Frontal cortex (tissue), 4 donors: ENCODE measurements at places on chromosomes 12 and 14. TPM values are rescaled to one million over a fixed set of nuclear protein-coding genes. Genes with fewer than 3 reads are reported as not detected.

DNA sequence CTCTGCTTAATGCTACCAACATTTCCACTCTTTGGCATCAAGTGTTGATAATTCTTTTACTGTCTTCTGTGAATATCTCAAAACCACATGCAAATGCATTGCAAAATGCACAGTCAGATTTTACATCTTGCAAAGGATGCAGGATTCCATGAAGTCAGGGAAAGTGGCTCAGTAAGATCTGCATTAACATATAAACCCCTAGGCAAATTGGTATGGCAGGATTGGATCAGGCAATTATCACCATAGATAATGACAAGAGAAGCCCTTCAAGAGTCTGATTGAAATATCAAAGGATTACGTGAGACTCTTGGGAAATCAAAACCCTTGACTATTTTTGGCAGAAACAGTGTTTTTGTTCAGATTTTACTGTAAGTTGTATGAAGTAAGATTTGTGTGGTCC, 71.0 kb downstream of the TMTC2 start:
- DNase-seq: no peak

DNA sequence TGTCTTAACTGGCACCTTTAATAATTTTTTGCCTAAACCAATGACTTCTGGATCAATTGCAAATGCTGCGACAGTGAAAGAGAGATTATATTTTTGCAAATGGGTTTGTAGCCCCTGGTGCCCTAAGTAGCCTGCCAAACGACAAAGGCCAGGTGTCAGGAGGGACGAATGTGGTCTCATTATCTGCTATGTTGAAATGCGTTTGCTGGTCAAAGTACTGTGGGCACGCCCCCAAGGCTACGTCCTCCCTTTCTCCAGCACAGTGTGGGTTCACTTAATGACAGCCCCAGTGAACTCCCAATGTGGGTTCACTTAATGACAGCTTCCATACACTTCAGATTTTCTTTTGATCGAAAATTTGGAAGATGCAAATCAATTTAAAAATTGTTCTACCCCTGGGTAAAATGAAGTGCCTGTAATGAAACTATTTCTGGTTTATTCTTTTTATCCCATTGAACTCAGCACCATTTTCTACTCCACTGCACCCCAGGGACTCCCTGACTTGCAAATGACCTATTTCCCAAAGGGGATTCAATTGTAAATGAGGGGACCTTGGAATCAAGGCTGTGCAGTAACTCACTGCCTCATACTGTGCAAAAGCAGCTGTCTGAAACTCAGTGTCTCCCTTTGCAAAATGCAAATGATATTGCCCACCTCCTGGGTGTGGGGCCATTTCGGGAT, 1.4 kb downstream of the SERPINA11 start:
- no peak for DNase-seq

- no peak for DNase-seq
These were observed 29.9 kb downstream of the SRRM4 start for GRCh38 chr12:119011231-119011630.

- no peak for DNase-seq
These were observed 21.0 kb downstream of the DLK1 start for GRCh38 chr14:100747736-100748135.

DNA sequence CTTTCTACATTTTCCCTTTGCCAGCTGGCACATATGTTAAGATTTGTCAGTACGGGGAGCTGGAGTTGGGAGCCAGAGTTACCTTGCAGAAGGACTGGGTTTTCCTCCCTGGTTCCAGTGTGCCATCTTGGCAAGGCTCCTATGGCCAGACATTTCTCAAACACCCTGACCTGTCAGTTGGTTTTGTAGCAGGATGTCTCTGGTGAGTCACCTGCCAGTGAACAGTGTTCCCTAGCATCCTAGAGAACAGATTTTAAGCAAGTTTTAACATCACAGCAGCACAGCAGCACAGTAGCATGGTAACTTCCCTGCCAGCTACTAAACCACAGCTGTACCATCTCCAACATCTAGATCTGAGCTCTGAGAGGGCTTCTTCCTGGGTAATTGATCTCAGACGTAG, 26.2 kb upstream of the KTN1 start:
- DNase-seq: no peak

DNA sequence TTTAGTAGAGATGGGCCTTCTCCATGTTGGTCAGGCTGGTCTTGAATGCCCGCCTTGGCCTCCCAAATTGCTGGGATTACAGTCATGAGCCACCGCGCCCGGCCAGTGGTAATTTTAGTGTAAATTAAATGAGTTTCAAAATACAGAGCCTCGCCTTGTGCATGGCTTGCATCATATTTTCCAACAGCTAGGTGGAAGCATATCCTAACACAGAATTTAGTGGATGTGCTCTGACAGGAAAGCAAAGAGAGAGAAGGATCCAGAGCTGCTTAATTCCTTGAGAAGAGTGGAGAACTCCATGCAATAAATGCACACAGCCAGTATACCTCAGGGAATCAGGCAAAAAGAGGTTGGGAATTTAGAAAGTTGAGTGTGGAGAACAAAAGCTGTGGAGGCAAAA, 2.5 kb downstream of the OR6C2 start:
- no peak for DNase-seq

DNA sequence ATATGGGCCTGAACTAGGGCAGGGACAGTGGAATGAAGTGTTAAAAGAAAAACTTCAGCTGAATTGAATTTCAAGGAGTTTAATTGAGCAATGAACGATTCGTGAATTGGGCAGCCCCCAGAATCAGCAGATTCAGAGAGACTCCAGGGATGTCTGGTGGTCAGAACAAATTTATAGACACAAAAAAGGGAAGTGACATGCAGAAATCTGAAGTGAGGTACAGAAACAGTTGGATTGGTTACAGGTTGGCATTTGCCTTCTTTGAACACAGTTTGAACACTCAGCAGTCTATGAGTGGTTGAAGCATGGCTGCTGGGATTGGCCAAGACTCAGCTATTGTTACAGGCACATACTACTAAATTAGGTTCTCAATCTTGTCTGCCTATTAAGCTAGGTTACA, 9.7 kb upstream of the TBPL2 start:
- no peak for DNase-seq

- no peak for DNase-seq
These were observed 215.4 kb upstream of the RTL1 start for GRCh38 chr14:101118746-101119591.

DNA sequence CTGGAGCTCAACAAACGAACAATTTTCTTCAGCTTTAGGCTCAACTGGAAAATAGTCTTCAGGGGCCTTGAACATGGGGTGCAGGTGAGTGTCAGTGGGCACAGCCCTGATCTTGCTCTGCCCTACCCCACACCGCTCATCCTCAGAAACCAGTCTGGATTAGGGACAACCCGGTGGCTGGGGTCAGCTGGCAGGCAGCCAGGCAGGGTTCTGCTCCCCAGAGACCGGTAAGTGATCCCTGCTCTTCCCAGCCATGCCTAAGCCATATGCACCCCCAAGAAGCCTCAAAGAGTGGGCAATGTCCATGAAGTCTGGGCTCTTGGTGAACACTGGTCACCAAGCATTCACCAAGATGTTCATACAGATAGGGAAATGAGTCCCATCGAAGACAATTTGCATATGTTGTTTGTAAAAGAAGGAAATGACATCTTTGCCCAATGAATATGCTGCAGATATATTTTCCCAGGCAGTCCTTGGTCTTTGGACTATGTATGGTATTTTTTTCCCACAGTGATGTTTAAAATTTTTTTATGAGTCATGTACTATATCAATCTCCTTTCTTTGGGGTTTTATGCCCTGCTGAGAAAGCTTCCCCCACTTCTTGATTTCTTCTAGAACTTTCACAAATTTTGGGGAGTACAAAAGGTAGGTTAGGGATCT, 63.9 kb upstream of the VASH1 start:
- no peak for DNase-seq

GRCh38 chr12:102342281-102343006, 137.9 kb downstream of the IGF1 start:
- DNase-seq: no peak

KCNC2 gene
- 22.4 TPM for total RNA-seq

SSPN gene
- 4.1 TPM for total RNA-seq

ACVRL1 gene
- 9.4 TPM for total RNA-seq

AQP2 gene
- not detected for total RNA-seq
